ENCODE measurements at places on chromosomes 3 and 15.

GRCh38 chr15:32867313-32867626 is 149.5 kb downstream of the GREM1 start:
- DNase-seq, result no peak

GRCh38 chr15:62636823-62637573 is 405.5 kb upstream of the TPM1 start:
- DNase-seq, result no peak

- DNase-seq, result no peak
Observed at GRCh38 chr15:67009576-67010569, 55.5 kb upstream of the SMAD3 start.

DNA sequence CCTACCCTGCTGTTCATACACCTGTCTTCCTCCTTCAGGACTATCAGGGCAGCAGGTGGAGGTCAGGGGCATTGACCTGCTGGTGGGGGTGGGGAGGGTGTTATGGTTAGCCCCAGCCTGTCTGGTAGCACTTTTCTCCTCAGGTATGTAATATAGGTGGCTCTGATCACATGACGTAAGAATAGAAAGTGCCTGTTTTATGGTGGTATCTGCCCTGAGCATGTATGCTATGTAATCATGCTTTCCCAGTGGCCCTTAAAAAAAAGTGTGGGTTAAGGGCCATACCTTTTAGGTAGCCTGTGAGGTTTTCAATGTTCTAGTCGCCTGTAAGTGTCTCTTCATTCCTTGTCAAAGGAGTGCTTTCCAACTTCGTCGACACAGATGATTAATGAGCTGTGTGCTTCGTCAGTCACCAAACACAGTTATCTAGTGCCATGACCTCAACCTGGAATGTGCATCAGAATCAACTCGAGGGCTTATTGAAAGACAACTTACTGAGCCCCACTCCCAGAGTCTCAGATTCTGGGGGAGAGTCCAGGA is 86.3 kb downstream of the KLHL25 start:
- DNase-seq, result no peak

DNA sequence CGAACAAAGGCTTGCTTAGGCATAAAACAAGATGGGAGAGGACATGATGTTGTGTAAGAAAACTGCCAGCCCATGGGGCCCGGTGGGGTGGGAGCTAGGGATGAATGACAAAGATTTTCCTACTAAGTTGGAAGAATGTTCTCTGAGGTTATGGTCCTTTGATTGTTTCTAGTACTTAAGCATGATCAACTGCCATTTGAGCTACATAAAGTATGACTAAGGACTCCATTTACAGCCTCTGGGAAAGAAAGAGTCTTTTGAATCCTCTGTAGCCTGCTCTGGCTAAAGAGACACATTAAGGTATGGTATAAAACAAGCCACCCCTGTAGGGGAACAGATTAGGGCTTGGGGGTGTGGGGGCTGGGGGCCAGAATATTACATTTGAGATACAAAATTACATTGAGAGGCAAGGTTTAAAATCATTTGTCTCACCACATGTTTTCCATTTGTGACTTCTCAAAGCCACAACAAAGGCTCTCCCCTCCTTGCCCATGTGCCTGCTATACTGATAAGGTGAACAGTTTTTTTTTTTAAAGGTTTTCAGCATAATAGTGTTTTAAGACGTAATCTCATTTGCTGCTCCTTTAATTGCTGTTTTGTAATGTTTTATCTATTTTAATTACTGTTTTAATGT is 323.4 kb downstream of the CHST2 start:
- DNase-seq, result no peak

- no peak for DNase-seq
Observed at GRCh38 chr3:118347396-118348168, 687.1 kb downstream of the IGSF11 start.

Data from T-helper 1 cell (primary cell).